ENCODE measurements at places on chromosomes 16 and 17.

DNA sequence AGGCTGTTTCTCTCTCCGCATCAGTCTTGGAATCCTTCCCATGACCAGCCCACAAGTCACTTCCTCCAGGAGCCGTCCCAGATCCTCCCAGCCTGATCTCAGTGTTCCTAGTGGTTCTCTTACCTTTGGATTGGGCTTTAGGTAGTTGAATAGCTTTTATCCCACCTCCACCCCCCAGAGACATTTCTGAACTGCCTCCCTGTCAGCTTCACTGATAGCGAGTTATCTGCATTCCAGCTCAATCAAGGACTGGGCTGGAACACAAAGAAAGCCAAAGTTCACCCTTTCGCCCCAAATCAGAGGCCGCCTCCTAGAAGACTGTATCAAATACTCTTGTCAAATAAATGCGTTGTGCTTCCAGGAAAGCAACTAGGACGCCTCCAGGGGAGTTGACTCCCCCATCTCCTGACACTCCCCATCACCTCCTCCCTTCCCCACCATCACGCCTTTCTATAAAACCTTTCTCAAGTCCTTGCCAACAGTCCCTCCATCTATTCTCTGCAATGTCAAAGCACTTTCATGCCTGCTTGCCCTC is 72.7 kb downstream of the TMEM132E start:
- no peak for DNase-seq

DNA sequence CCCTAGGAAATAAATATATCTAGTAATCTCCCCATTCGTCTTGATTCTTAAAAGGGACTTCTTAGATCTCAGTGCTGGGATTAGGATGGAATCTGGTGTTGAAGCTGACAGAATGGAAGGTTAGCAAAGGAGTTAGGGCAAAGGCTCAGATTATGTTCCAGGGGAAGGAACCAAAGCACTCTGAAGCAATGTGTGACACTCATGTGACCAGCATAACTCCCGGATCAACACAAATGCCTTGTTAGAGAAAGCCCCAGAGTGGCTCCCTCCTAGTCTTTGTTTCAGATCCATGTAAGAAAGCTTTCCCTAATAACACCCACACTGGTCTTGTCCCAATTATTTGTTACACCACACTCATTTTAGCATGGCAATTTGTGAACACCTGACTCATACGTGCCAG is 62.6 kb upstream of the ERN1 start:
- no peak for DNase-seq

DNA sequence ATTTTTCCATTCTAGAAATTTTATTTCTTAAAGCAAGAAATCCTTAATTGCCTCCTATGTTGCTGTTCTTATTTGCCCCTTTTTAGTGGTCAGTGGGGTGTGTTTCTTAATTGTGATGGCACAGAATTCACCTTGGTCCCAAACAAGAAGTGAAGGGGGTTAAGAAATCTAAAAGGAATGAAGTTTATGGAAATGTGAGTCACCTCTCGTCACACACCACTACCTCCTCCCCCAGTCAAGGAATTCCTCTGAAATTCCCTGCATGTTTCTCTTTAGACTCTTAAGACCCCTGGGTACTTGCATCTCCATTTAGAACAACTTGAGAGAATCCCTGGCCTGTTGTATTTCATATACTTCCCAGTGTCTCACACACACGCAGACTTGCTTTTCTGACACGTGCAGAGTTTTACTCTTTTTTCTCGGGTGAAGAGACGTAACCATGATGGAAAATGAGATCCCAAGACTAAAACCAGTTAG is 247.4 kb downstream of the PRKCA start:
- DNase-seq: peak; percentile 92

DNA sequence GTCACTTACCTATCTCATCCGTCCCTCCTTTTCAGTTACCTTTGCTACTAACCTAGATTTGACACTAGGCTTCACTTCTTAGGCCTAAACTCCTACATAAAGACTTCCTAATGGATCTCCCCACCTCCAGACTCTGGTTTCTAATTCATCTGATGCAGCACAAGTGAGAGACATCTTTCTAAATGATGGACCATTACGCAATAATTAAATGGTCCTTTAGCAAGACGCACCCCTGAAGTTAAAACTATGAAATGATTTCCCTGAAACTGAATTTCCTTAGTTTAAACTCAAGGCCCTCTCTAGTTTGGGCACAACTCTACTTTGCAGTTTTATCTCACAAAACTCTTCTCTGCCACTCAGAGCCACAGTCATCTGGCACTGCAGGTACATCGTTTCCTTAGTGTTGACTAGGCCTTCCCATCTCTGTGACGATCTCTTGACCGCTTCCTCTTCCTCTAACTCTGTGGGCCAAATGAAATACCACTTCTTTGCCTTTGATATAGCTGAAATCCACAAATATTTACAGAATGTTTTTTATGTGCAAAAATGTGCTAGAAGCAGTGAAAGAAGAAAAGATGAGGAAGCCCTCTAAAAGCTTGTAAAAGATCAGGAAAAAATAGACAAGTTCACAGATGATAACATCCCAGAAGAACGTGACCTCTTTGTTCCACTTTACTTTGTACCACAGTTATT is 3.3 kb downstream of the SYNRG start:
- peak; percentile 23 for DNase-seq

- DNase-seq: no peak
Measured at GRCh38 chr17:58586009-58586644, 71.7 kb upstream of the MTMR4 start.

GRCh38 chr17:71117466-71117865 is 948.1 kb downstream of the KCNJ2 start:
- DNase-seq: no peak

DNA sequence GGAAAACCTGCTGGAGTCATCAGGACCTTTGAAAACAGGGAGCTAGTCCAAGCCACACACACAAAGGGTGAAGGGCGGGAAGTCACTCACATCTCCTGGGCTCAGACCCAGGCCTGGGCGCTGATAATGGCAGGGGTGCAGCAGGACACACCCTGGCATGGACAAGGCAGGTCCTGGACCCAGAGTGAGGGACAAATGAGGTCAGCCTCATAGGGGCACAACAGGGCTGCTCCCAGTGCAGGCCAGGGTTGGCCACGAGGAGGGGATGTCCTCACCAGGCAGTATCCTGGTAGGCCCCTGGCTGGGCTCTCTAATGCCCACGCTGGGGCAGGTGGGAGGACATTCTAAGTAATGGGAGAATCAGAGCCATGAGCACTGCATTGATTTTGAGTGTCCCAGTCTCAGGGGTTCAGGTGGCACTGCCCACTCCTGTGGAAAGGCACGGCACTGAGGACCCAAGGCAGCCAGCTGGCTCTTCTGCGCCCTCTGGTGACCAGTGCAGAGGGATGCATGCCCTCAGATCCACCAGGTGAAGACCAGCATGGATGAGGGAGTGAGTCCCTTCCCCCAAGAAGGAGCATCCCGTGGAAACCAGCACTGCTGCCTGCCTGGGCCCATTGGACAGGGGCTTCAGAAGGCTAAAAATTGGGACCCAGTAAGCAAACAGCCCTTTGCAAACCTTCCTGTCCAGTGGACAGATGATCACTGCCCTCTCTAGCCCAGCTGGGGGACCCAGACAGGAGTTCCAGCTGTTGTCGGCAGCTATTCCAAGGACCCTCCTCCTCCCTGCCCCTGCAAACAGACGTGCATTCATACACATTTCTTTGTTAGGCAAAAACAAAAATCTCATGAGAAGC is 23.4 kb upstream of the SREBF1 start:
- DNase-seq: no peak

GRCh38 chr16:19875900-19876299 is 8.7 kb downstream of the GPRC5B start:
- no peak for DNase-seq

- no peak for DNase-seq
Measured at GRCh38 chr16:11670171-11671131, 2.2 kb downstream of the SNN start.

DNA sequence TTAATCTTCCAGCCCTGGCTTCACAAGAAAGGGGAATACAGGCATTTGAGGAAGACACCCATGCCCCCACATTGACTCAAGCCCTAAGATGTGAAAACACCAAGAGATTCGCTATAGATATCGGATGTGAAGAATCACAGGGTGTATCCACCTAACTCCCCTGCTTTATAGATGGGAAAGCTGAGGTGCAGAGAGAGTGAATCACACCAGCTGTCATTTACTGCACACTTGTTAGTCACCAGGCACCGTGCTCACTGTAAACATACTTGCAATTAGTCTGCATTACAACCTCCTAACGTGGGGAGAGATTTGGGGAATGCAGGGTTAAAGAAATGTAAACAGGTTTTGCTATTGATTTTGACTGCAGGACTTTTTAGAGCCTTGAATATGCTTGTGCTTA is 325.5 kb downstream of the C16orf95 start:
- DNase-seq: no peak

DNA sequence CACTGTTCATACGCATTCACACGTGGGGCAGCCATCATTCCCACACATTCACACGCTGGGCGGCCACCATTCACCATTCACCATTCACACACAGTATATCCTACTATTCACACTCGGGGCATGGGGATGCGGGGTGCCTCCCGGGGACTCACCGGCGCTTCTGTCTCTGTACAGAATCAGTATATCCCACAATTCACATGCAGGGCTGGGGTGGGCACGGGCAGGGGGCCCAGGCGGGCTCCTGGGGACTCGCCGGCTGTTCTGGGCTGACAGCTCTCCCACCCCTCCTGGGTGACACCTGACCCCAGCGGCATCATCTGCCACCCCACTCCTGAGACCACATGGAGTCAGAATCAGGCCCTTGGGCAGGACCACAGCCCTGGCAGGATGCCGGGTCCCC is 9.6 kb downstream of the NME3 start:
- DNase-seq: no peak

- no peak for DNase-seq
Measured at GRCh38 chr17:40517286-40517662, 15.9 kb upstream of the TNS4 start.

GRCh38 chr17:42913522-42913921 is 12.9 kb downstream of the G6PC1 start:
- DNase-seq: no peak

- no peak for DNase-seq
Measured at GRCh38 chr16:52997922-52998321, 54.8 kb downstream of the CHD9NB start.
